ENCODE measurements at places on chromosomes 6 and 20.

- DNase-seq, result no peak
Observed at GRCh38 chr6:48743738-48744137, 632.7 kb upstream of the PTCHD4 start.

DNA sequence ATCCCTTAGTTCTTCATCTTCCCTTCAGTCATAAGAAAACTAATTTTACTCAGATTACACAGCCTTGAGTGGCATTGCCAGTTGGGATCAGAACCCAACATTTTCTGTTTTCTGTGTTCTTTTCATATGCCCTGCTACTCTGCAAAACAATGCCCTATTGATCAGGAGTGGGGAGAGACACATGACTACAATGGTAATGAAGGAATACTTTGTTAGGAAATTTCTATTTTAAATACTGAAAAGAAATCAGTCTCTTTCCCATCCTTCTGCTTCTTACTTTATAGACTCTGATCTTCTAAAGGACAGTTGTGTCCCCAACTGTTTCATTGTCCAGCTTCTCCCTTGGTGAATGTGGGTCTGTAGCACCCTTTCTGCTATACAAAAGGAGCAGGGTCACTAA lies 5.5 kb upstream of the PKIB start:
- DNase-seq, result no peak

- no peak for DNase-seq
Observed at GRCh38 chr6:20946022-20946421, 411.8 kb downstream of the CDKAL1 start.

DNA sequence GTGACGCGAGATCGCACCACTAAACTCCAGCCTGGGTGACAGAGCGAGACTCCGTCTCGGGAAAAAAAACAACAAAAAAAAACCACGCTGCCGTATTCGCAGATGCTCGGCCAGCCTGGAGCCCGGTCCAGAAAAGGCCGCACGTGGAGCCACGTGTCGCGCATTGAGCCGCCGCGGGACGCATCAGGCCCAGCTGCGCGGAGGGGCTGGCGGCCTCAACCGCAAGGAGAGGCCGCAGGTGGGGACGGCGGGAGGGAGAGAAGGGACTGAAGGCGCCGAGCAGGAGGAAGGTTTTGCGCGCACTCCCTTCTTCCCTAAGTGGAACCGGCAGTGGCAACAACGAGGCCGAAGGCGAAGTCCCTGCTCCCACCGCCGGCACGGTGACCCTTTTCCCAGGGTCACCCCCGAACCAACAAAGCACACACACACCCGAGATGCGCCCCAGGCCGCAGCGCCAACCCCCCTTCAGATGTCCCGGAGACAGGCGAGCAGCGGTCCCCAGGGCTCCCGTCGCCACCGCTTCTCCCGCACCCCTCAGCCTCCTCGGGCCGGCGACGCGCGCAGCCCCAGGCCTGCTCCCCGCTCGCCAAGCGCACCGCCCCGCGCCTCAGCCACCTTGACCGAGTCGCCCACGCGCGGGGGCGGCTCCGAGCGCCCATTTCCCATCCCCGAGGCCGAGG lies 681 bp downstream of the SYCP2 start:
- DNase-seq, result no peak

- DNase-seq, result no peak
Observed at GRCh38 chr6:43396408-43397149, 27.1 kb upstream of the ZNF318 start.

- peak; percentile 90 for DNase-seq
Observed at GRCh38 chr6:106098383-106099234, 12.5 kb downstream of the PRDM1 start.

GRCh38 chr20:62505337-62506045 lies 29.7 kb upstream of the GATA5 start:
- DNase-seq, result no peak

DNA sequence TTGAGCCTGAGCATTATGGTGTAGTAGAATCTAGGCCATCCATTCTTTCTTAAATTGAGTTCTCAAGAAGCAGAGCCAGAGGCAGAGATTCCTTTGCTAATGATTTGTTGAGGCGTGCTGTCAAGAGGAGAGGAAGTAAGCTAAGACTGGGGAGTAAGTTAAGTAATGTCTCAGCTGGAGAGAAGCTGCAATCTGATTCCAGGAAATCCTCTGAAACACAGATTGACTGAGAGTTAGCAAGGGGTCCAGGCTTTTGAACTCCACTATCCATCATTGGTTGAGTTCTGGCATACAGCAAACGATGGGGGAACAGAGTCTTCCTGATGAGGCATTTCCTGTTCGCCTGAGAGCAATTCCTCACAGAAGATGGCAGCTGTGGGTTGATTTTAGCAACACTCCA lies 207.4 kb upstream of the RAB32 start:
- DNase-seq, result no peak

All from stimulated activated CD8-positive, alpha-beta memory T cell treated with anti-CD3 and anti-CD28 coated beads, Interleukin-7, amount 100 ng/mL, for 48 hours (primary cell).